ENCODE measurements at places on chromosomes 13 and 19.

DNA sequence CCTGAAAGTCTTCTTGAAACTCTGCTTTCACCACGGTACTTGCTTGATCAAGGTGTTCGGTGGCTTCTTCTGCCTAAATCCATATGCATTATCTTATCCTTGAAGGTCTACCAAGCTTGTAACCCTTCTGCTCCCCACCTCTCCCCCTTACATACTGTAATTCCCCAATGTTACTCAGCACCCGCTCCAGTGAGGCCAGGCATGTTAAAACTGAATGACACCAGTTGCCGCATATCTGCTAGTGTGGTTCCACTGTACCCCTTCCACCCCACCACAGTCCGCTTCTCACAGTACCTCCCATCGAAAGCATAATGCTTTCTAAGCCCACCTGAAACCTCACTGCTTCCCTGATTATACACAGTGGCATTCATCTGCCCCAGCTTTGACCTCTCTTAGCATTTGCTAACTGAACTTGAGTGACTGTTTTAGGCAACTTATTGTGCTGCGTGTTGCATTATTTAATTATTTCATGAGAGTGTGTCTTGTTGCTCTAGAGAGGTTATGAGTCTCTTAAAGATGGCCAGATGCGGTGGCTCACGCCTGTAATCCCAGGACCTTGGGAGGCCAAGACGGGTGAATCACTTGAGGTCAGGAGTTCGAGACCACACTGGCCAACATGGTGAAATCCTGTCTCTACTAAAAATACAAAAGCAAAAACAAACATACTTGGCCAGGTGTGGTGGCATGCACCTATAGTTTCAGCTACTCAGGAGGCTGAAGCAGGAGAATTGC, 87.6 kb upstream of the MBNL2 start:
- DNase-seq: no peak

DNA sequence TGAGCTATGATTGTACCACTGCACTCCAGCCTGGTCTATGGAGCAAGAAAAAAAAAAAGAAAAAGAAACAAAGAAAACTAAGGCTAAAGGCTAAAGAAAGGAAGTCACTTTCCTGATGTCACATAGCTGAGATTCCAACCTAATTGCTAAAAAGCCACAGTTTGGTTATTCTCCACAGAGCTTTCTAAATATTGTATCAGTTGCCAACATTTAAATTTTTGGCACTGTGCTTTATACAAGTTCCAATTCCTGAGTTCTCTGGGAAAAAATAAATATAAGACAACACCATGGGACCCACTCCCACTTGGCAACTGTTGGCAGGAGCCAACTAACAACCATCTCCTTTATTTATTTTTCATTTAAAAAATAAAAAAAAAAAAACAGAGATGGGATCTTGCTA, 11.2 kb upstream of the LYPD3 start:
- no peak for DNase-seq

DNA sequence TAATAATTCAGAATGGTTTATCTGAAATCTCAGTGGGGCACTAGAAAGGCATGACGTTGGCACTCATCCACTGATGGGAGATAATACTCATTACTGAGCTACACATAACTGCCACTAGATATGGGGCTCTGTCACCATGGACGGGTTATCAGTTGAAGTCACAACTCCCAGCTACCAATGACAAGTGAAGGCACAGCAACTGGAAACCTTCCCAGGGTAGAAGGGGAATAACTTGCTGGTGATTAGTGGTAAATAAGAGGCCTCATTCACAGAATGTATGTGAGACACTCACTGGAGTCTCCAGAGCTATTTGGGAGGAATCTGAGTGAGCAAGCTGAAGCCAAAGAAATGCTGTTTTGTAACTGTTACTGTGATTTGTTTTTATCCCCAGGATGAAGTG, 249.6 kb downstream of the ENOX1 start:
- no peak for DNase-seq

- no peak for DNase-seq
Observed at GRCh38 chr13:41599619-41600018, 142.3 kb downstream of the RGCC start.

- DNase-seq: no peak
Observed at GRCh38 chr19:32266460-32266859, 79.0 kb upstream of the ZNF507 start.

- no peak for DNase-seq
Observed at GRCh38 chr13:34757441-34757840, 184.6 kb upstream of the NBEA start.

- no peak for DNase-seq
Observed at GRCh38 chr13:75405976-75406703, 75.8 kb downstream of the TBC1D4 start.

- no peak for DNase-seq
Observed at GRCh38 chr13:84543962-84544361, 661.7 kb upstream of the SLITRK1 start.

GRCh38 chr13:110560601-110561343, 750 bp downstream of the RAB20 start:
- no peak for DNase-seq

GRCh38 chr13:62846302-62846701, 1430.7 kb upstream of the PCDH20 start:
- DNase-seq: no peak

DNA sequence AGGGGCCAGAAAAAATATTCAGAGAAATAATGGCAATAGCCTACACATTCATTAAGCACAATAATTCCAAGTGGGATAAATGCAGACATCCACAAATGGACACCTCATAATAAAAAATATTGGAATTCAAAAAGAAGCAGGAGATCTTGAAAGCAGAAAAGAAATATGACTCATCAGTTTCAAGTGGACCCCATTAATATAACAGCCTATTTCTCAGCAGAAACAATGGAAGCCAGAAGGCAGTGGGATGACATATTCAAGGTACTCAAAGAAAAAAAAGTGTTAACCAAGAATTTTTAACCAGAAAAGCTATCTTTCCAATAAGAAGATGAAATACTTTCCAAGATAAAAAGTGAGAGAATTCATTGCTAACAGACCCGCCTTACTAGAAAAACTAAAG, 48.4 kb upstream of the CYP2A13 start:
- DNase-seq: no peak

- DNase-seq: no peak
Observed at GRCh38 chr19:46981286-46981945, 38.2 kb upstream of the NPAS1 start.

DNA sequence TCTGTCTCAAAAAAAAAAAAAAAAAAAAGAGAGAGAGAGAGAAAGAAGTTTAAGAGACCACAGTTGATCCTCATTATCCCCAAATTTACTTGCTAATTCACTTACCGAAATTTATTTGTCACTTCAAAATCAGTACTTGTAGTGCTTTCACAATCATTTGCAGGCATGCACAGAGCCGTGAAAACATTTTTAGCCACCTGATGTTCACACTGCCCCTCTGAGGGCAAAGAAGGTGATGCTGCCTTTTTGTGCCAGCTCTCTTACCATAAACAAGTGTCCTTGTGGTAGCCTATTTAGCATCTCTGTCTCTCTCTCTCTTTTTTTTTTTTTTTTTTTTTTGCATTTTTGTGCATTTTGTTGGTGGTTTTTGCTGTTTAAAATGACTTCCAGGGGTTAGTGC, 24.1 kb upstream of the CASP14 start:
- no peak for DNase-seq

- no peak for DNase-seq
Observed at GRCh38 chr13:107518780-107519179, 696.6 kb downstream of the LIG4 start.

- DNase-seq: no peak
Observed at GRCh38 chr19:58154287-58154678, 3.7 kb upstream of the ZNF329 start.
